ENCODE measurements at places on chromosomes 6 and 20.

DNA sequence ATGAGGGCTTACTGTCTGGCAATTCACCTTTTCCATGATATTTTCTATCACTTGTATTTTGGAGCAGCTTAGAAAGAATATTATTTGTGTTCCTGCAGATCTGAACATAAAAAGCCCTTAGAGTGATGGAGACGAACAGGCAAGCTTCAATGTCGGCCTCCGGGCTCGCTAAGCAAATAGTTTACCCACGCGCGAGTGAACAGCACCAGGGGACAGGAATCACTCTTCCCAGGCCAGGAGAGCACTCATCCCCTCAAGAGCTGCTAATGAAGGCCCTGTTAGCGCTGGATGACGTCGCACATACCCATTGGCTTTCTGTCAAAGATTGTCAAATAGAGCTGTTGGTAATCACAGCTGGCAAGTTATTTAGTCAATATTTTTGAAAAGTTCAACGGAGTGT, 395.7 kb downstream of the ZFAND3 start:
- DNase-seq = no peak

DNA sequence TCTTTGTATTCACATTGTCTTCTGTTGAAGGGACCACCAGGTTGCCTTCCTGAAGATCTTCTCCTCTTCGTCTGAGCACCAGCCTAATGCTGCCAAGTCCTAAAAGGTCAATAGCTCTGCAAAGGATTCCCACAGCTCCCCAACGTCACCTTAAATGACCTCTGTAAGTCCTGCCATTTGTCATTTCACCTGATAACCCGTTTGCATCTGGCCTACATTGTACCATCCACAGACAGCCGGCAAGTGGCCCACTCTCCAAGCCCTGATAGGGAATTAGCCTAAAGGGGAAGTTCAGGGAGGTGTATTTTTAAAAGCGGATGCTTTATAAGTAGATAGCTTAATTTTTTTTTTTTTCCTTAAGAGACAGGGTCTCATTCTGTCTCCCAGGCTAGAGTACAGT, 127.8 kb downstream of the ZMYND8 start:
- no peak for DNase-seq

GRCh38 chr6:87714093-87714842, 12.2 kb upstream of the AKIRIN2 start:
- DNase-seq = no peak

DNA sequence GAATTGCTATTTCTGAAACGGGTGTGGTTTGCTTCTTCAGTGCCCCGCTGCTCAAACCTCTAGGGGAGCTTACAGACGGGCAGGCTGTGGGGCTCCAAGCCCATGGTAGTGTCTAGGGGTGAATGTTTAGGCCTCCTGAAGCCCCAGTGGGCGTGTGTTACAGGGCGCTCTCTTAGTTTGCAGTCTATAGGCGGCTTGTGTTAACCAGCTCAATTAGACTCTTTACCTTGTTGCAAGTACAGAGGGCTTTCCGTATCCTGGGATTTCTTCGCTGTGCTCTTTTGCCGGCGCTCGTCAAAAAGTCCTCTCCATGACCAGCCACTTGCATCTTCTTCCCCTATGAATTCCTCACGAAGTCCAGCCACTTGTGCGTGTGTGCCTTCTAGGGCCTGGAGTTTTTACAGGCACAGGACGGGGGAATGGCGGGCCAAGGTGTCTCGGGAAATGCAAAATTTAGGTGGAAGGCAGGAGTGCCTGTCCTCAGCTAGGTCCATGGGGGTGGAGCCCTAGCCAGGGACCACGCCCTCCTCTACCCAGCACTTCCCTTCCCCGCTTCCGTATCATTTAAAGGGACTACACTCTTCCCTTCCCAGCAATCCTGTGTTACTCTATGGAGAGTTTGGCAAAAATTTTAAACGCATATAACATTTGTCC, 94.5 kb downstream of the HTR1B start:
- no peak for DNase-seq

DNA sequence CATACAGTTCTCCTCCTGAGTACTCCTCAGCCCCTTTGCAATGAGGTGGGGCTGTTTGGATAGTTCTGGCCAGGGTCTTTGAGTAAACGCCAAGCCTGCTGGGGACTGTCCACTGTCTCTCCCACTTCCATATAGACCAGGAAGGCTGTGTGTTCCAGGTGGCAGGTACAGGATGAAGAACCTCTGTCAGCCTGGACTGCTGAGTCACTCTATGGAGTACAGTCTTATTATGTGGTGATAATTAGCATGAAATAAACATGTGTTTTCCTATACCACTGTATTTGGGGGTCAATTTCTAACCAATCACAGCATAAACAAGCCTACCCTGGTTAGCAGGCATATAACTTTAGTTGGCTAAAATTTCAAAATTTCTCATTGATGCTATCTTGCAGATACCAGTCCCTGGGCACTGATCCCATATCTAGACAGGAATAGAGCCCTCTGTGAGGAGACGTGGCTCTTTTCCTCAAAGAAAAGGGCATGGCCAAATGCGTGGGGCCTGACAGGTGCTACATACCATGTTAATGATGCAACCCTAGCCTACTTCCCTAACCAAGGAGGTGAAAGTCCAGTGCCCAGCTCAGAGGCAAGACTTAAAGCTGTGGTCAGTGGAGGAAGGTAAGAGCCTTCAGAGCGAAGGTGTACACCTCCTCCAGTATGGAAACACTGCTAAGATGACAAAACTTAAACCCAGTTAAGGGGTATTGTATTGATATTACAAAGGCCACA, 4.5 kb upstream of the ALDH8A1 start:
- no peak for DNase-seq

- DNase-seq = no peak
Measured at GRCh38 chr20:18324596-18325089, 36.3 kb downstream of the ZNF133 start.

GRCh38 chr6:120278689-120279396, 929.3 kb upstream of the MAN1A1 start:
- DNase-seq = no peak

- peak; percentile 32 for DNase-seq
Measured at GRCh38 chr20:21808863-21809664, 103.6 kb downstream of the PAX1 start.

GRCh38 chr6:29230666-29231065, 60.0 kb downstream of the OR2J2 start:
- DNase-seq = no peak

DNA sequence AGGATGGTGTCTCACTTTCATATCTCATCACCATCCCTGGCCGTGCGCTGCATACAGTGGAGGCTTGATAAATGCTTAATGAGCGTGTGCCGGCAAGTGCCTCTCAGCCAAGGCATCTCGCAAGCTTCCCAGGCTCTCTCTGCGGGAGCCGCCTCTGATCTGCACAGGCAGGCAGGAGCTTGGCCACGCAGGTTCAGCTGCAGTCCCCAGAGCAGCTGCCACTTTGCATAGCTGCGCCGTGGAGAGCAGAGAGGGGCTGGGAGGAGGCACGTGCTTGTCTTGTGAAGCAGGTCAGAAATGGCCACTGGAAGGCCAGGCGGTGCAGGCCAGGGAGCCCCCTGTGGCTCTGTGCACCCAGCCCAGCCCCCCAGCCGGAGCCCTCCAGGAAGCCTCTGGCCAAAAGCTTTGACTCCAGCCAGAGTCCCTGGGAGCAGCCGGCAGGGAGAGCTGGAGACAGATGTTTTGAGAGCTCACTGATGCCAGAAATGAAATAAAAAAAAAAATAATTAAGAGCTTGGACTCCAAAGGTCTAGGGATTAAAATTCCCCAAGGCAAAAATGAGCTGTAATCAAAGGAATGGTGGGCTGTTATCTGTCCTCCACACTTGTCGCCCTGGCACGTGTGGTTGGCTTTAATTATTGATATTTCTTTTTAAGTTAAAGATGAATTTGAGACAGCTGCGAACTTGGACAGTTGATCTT, 377.0 kb downstream of the CDH4 start:
- no peak for DNase-seq

DNA sequence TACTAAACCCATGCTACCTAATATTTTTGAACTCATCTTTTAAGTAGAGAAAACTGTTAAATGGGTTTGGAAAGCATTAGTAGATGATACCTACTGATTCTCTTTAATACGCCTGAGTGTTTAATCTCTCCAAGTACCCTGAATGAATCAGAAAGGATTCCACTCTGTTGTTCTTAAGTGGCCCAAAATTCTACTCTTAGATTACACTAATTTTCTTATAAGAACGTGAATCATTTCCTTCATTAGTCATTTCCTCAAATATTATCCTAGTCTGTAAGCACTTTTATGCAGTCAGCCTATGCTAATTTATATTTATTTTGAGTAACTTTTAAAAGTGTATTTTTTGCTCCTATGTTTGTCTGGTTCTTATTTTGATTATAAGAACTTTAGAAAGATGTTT, 380.0 kb downstream of the BTBD9 start:
- DNase-seq = no peak

DNA sequence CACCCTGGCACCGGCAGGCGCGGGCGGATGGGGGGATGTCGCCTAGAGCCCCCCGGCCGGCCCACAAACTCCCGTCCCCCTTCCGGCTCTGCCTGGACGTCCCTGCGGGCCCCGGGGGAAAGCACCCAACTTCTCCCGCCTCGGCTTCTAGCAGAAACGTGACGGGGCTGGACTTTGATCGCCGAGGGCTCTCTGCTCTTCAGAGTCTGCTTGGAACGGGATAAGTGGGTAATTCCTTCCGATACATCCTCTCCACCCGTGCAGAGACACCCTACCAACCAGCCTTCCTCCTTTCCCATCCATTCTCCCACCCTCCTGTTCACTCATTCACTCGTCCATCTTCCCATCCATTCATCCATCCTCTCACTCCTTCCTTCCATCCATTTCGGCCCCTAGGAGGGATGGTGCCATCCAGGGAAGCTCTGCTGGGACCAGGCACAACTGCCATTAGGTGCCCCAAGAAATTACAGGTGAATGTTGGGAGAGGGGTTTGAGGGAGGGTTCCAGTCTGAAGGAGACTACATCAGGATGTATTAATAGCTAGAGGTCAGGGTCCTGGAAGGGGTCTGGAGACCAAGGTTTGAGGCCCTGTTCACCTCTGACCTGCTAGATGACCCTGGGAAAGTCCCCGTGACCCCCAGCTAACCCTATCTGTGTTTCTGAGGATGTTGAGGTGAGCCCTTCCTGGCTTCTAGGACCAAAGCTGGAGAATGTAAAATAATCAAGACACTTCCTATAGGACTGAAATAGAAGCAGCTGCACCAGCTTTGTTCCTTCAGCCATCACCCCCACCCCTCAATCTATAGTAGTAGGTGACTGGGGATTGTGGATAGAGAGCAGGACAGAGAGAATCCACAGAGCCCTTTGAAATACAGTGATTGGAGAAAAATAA, 538 bp downstream of the TTLL9 start:
- DNase-seq = no peak

GRCh38 chr6:17336425-17336824, 55.3 kb downstream of the RBM24 start:
- no peak for DNase-seq

- DNase-seq = no peak
Measured at GRCh38 chr6:160391419-160392116, 43.4 kb downstream of the SLC22A3 start.

DNA sequence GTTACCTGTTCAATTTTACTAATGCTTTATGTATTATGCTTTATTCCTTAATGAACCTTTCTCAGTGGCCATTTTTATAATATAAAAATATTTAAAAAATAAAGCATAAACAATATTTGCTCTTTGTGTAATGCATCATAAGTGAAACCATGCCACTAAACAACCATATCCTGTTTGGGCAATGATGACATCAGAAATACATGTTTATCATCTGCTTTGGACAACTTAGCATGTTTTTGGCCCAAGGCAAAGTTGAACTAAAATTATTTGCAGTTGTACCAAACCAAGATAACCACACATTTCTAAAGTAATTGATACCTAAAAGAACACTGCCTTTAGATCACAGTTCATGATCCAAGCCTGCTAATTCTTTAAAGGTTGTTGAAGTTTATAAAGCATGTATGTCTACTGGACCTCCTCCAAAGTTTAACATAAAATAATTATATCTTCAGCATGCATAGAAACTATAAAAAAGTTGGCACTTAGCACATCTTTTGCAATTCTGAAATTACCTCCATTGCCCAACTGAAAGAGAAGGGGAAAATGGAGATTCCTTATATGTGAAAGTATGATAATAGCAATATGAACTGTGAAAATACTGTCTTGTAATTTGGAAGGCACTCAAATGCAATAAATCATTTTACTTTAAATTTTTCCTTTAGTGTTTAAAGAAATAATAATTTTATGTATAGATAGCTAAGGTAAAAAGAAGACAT, 325.6 kb upstream of the RUNX2 start:
- no peak for DNase-seq

DNA sequence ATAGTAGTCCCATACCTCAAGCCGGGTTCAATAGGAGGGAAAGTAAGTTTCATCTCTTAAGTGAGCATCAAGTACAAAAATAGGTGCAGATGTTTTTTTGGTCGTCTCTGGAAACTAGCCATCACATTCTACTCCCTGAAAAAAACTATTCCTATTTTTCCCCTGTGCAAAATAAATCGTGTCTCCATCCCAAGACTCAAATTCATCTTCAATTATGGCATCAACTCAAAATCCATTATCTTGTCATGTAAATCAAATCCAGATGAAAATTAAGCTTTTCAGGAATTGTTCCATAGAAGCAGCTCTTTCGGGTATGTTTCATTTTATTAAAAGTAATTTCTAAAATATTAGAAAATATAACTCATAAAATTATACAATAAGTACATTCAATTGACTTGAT, 1368.4 kb downstream of the GRIK2 start:
- DNase-seq = no peak

GRCh38 chr6:135525594-135525993, 28.1 kb upstream of the AHI1 start:
- DNase-seq = no peak

Data from stimulated activated CD4-positive, alpha-beta T cell treated with anti-CD3 and anti-CD28 coated beads, Interleukin-12 subunit alpha, Interleukin-12 subunit beta, amount 100 ng/mL, for 4 hours (primary cell).